ENCODE measurements at places on chromosomes 5 and 9.

- H3K36me3 ChIP-seq = no peaks in the 10 kb centered on the region
- no peak overlapping the region for H3K4me3 ChIP-seq
- no peak overlapping the region for H3K27ac ChIP-seq
- DNase-seq = no peak
- H3K4me1 ChIP-seq = no peaks in the 10 kb centered on the region
- H3K27me3 ChIP-seq = no peaks in the 10 kb centered on the region
These were observed 94.9 kb upstream of the COL5A1 start for GRCh38 chr9:134546746-134547145.

GRCh38 chr5:859798-860296, 9.1 kb upstream of the ZDHHC11 start:
- no peaks in the 10 kb centered on the region for H3K27me3 ChIP-seq
- DNase-seq = no peak
- H3K4me3 ChIP-seq = no peak overlapping the region
- no peak overlapping the region for H3K27ac ChIP-seq
- H3K36me3 ChIP-seq = no peaks in the 10 kb centered on the region
- H3K4me1 ChIP-seq = no peaks in the 10 kb centered on the region

GRCh38 chr5:40386289-40386688, 293.4 kb upstream of the PTGER4 start:
- no peaks in the 10 kb centered on the region for H3K4me1 ChIP-seq
- H3K4me3 ChIP-seq = no peak overlapping the region
- no peak overlapping the region for H3K27ac ChIP-seq
- no peak for DNase-seq

- no peaks in the 10 kb centered on the region for H3K27me3 ChIP-seq
- H3K4me1 ChIP-seq = no peaks in the 10 kb centered on the region
- no peak overlapping the region for H3K27ac ChIP-seq
- DNase-seq = no peak
These were observed 144.9 kb downstream of the MYO10 start for GRCh38 chr5:16791036-16791705.

DNA sequence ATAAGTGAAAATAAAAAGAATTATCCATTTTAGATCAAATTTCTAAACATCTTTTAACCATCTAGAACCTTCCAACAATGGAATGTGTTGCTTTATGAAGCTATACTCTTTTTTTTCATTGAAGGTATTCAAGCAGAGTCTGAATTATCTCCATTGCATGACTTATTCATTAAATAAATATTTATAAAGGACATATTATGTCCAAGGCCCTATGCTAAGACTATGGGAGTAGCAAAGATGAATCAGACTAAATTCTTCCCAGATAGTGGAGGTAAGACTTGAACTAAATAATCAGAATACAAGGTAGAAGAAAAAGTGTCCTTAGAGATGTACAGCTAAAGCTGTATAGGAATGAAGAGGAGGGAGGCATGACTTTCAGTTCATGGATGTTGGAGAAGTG, 215.5 kb upstream of the RGMB start:
- no peak for DNase-seq
- no peaks in the 10 kb centered on the region for H3K27me3 ChIP-seq
- H3K4me1 ChIP-seq = no peaks in the 10 kb centered on the region
- H3K36me3 ChIP-seq = no peaks in the 10 kb centered on the region
- no peak overlapping the region for H3K4me3 ChIP-seq
- H3K27ac ChIP-seq = no peak overlapping the region

DNA sequence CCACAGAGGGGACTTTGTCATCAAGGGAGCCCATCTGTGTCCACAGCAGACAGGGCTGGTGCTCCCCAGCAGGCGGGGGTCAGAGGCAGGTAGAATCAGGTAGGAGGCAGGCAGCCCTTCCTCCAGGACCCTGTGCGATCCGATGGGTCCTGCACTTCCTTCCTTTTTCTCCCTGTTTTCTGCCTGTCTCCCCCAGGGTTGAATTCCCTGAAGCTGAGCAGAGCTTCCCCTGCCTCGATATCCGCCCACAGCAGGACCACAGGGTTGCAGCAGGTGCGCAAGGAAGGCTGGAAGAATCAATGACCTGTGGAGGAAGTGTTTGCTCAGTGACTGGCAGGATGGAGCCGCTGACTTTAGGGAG, 69.2 kb downstream of the MRPL36 start:
- no peaks in the 10 kb centered on the region for H3K27me3 ChIP-seq
- no peak for DNase-seq
- H3K4me1 ChIP-seq = no peaks in the 10 kb centered on the region
- H3K36me3 ChIP-seq = no peaks in the 10 kb centered on the region
- no peak overlapping the region for H3K27ac ChIP-seq
- H3K4me3 ChIP-seq = no peak overlapping the region

- no peak overlapping the region for H3K27ac ChIP-seq
- DNase-seq = no peak
- H3K36me3 ChIP-seq = no peaks in the 10 kb centered on the region
- no peaks in the 10 kb centered on the region for H3K27me3 ChIP-seq
- no peaks in the 10 kb centered on the region for H3K4me1 ChIP-seq
These were observed 4.9 kb upstream of the PGGT1B start for GRCh38 chr5:115267617-115268016.

DNA sequence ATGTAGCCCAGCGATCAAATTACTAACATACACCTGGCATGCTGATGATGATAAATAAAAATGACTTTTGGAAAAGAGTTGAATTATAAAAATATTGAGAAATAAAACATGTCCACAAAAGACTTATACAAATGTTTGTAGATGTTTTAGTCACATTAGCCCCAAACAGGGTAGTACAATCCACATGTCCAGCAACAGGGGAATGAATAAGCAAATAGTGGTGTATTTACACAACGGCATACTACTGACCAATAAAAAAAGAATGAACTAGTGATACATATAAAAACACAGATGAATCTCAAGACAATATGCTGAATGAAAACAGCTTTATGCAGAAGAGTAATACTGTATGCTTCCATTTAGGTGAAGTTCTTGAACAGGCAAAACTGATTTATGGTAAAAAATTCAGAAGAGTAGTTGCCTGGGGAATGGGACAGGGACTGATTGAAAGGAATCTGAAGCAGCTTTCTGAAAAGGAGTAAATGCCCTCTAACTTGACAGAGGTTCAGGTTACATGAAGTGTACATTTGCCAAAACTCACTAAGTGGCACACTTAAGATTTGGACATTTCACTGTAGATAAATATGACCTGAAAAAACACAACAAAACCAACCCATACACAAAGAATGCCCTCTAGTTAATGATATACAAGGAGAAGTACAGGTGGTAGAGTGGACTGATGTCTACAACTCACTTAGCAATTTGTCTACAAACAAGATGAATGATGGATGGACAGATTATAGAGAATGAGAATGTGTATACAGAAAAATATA, 35.4 kb downstream of the ACTL7A start:
- no peaks in the 10 kb centered on the region for H3K27me3 ChIP-seq
- H3K36me3 ChIP-seq = peaks cover 13% of the 10 kb centered on the region
- DNase-seq = no peak

DNA sequence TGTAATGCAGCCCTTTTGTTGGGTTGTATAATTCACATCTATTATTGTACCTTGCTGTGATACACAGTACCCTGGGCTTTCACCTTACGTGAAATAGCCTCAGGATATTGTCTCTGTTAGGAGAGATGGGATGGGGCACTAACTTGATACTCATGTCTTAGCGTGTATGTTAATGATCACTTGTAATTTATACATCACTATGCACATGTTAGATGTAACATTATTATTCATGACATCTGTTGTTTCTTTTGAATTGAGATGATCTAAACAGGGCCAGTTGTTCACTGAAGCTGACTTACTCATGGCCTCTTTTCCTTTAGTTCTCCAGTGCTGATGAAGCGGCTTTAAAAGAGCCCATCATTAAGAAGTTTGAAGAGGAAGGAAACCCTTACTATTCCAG, 65.2 kb downstream of the MCCC2 start:
- no peaks in the 10 kb centered on the region for H3K27me3 ChIP-seq
- no peak for DNase-seq
- no peak overlapping the region for H3K4me3 ChIP-seq
- no peaks in the 10 kb centered on the region for H3K36me3 ChIP-seq

DNA sequence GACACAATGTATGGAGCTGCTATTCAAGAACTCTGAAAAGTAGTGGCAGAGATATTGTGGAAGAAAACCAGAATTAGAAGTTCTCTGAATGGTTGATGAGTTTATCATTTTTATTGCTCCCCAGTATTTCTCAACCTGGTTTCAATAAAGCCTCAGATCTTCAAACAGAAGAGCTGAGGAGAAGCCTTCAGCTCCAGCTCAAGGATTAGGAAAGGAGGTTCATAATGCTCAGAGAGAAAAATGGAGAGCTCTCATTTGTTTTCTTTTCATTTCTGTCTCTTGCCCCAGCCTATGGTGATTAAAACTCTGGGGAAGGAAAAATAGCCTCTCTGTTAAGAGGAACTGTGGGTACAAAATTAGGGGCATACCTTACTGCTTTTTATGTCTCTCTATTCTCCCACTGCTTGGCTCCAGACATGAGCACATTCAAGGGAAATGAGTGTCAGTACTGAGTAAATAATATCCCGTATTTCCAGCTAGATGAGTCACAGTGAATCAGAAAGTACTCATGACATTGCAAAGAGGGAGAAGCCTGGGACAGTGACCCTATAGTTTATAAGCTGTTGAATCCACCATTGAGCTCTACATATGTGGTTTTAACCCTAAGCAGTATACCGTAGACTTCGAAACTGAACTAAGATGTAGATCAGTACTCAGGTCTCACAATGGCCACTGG, 138.1 kb downstream of the EMB start:
- no peaks in the 10 kb centered on the region for H3K27me3 ChIP-seq
- no peak for DNase-seq
- no peak overlapping the region for H3K4me3 ChIP-seq
- H3K27ac ChIP-seq = no peak overlapping the region
- no peaks in the 10 kb centered on the region for H3K4me1 ChIP-seq

- peak; percentile 86 for DNase-seq
- no peak overlapping the region for H3K4me3 ChIP-seq
- H3K27ac ChIP-seq = peak overlapping the region; percentile 85
- no peaks in the 10 kb centered on the region for H3K36me3 ChIP-seq
These were observed 61.9 kb downstream of the WWC1 start for GRCh38 chr5:168353216-168353957.

GRCh38 chr9:90306158-90306557, 336.5 kb downstream of the DIRAS2 start:
- H3K4me1 ChIP-seq = no peaks in the 10 kb centered on the region
- no peaks in the 10 kb centered on the region for H3K36me3 ChIP-seq
- no peak overlapping the region for H3K27ac ChIP-seq
- no peak for DNase-seq

DNA sequence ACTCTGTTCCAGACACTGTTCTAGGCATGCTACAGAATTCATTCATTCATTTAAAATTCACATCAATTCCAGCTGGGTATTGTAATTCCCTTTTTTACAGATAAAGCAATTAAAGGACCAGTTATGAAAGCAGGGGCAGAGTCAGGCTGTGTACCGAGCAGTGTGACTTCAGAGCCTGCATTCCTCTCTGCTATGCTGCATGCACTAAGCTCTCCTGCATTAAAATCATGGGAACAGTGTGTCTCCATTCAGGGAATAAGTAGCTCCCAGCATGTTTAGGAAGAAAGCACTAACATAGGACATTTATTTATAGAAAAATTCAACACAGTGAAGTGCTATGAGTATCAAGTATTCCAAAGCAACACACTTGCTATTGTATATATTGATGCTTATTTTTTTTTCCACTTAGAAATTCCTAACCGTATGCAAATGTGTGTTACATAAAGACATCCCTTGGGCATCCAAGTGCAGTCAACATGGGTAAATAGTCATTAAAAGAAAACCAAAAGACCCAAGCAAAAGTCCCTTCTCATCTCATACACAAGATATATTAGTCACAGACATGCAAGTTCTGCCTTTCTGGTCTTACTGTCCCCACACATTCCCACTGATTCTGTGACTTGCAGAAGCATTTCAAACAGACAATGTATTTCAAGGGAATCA, 173.7 kb downstream of the GABRB2 start:
- no peaks in the 10 kb centered on the region for H3K4me1 ChIP-seq
- H3K27me3 ChIP-seq = no peaks in the 10 kb centered on the region
- no peaks in the 10 kb centered on the region for H3K36me3 ChIP-seq
- no peak overlapping the region for H3K4me3 ChIP-seq

DNA sequence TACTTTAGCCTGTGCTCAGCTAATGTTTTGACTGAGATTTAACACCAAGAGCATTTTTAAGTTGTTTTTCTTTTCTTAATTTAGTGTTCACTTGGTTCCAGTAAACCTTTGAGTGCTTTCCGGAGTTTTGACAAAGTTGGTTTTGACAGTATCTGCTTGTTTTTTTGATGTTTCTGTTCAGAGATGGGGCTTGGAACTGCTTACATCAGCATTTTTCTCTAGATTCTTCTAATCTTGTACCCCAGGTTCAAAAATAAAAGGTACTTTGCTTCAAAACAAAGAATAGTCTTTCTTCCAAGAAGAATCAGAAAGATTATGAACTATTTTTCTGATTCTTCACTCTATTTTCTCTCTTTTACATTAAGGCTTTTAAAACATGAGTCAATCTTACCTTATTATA, 132.2 kb downstream of the DPYSL3 start:
- no peaks in the 10 kb centered on the region for H3K36me3 ChIP-seq
- H3K4me1 ChIP-seq = no peaks in the 10 kb centered on the region
- no peaks in the 10 kb centered on the region for H3K27me3 ChIP-seq
- no peak overlapping the region for H3K27ac ChIP-seq

GRCh38 chr5:157269165-157269671, 3.3 kb downstream of the CYFIP2 start:
- DNase-seq = no peak
- no peaks in the 10 kb centered on the region for H3K4me1 ChIP-seq
- H3K27ac ChIP-seq = no peak overlapping the region

DNA sequence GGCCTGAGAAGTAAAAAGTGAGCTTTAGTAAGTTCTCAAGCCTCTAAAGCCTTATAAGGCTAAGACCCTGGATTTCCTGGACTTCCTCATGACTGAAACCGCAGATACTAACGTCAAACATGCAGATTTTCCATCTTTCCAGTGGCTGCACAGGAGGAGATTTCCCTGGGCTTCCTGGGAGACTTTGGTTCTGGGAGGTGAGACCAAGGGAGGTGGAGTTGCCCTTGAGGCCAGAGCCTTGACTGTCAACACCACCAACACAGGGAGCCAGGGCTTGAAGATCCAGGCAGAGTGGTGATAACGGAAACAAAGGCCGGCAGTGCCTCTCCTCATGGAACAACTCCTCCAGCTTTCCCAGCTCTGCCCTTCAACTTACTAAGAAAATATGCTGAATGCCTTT, 144.7 kb upstream of the LRRTM2 start:
- DNase-seq = no peak
- no peak overlapping the region for H3K4me3 ChIP-seq
- no peaks in the 10 kb centered on the region for H3K4me1 ChIP-seq
- no peaks in the 10 kb centered on the region for H3K36me3 ChIP-seq
- no peaks in the 10 kb centered on the region for H3K27me3 ChIP-seq
- H3K27ac ChIP-seq = no peak overlapping the region

All from breast epithelium (tissue), 4 donors.